ENCODE measurements at places on chromosomes 5 and 9.

GRCh38 chr9:127567730-127568617, 44.1 kb upstream of the STXBP1 start:
- DNase-seq: no peak

DNA sequence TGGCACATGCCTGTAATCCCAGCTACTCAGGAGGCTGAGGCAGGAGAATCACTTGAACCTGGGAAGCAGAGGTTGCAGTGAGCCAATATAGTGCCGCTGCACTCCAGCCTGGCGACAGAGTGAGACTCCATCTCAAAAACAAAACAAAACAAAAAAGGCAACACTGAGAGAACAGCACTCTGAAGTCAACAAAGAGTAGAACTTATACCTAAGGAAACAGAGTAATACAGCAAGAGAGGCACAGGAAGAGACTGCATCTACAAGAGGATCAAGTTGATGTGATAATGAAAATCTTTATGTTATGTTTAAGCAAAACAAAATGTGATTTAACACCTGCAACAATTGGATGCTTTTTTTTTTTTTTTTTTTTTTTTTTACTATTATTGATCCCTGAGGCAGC, 33.1 kb downstream of the FYB1 start:
- DNase-seq: no peak

GRCh38 chr9:110828264-110828663, 159.7 kb downstream of the MUSK start:
- DNase-seq: no peak

GRCh38 chr5:168947212-168947868, 353.6 kb downstream of the SLIT3 start:
- DNase-seq: peak; percentile 53

DNA sequence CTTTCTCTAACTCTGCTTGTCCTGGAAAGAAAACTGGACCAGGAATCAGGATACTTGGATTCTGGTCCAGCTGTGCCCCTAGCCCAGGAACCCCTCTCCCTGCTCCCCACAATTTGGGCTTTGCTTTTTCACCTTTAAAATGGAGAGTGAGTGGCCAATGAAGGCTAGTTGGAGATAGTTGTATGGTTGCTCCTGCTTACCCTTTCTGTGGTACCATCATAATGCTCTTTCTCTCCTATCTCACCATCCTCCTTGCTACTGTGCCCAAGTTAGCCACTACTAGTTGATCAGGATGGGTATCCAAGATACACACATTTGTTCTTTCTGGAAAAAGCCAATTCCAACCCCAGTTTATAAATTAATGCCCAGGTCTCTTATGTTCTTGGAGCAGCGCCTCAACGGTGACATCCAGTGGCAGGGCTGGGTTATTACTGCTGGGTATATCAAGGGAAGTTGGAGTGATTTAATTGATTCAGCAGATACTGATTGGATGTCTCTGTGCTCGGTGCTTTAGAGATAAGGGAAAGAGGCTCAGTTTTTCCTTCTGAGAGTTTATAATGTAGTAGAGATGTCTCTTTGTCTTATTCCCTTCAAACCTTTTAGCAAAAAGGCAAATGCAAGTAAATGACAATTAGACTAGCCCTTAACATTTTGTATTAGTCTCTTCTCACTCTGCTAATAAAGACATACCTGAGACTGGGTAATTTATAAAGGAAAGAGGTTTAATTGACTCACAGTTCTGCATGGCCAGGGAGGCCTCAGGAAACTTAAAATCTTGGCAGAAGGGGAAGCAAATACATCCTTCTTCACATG, 38.5 kb downstream of the FAXDC2 start:
- peak; percentile 18 for DNase-seq

- DNase-seq: no peak
Observed at GRCh38 chr5:115507681-115508080, 36.9 kb downstream of the FEM1C start.

DNA sequence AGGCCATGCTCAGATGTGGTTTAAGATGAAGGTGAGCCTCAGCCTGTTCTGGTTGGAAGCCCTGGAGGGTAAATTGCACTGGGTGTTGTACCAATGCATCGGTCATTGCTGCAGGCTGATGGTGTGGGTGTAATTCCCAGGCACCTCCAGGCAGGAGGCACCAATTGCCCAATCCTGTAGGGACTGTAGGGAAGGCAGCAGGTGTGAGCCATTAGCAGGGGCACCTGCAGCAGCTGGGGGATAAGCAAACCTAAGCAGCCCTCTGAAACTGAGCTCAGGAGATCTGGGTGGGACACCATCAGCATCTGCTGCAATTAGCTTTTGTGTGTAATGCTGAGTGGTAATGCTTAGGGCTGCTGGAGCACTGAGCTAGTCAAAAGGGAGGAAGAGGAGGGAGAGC, 190.1 kb upstream of the TBC1D2 start:
- DNase-seq: no peak

DNA sequence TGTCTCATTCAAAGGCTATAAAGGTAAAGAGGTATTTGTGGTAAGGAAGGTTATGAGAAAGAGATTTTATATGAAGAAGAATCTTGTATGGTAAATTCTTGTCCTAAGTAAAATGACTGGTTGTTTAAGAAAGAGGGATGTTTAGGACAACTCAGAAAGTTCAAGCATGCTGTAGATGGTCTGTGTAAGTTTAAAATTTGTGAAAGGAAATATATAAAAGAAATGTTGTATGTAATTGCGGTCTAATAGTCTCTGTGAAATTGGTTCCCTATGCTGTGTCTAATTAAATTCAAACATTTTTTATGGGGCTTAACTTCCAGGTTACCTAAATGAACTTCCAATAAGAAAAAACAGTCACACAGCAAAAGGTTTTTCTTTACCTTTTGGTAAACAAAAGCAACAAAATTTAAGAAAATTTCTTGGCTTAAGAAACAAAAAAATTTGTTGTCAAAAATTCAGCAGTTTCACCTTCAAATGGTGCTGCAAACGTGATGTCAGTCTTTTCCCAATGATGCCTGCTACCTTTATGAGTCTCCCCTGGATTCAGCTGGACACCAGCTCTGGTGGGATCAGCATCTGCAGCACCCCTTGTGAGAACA, 83.0 kb upstream of the FCN1 start:
- no peak for DNase-seq

DNA sequence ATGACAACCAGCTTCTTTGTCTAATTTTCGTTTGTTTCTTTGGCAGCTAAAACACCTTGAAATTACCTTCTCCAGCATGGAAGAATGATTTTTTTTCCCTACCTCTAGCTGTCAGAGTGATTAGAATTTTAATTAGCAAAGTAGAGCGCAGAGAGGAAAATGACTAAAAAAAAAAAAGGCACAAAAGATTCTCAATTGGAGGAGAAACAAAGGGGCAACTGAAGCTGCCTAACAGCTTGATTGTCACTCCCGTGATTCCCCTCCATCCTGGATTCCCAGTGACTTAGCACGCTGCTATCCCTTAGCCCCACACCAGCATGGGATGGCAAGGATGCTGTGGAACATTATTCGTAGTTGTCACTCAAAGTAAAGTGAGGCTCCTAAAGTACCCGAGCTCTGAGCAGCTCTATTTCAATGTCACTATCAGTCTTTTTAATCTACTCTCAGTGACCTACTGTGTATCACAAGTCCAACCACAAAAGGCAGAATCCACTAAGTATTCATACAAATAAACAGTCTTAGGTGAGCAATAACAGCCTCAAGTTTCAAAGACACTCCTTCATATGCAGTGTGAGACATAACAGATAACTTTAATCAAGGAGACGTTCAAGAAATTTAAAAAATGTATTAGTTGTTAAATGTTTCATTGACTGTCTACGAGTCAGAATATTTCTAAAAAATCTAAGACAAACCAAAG, 710.0 kb upstream of the GRAMD2B start:
- DNase-seq: no peak

GRCh38 chr5:91315701-91316100, 67.4 kb downstream of the ARRDC3 start:
- no peak for DNase-seq

GRCh38 chr5:150159741-150160179, 4.1 kb upstream of the PDGFRB start:
- DNase-seq: no peak

DNA sequence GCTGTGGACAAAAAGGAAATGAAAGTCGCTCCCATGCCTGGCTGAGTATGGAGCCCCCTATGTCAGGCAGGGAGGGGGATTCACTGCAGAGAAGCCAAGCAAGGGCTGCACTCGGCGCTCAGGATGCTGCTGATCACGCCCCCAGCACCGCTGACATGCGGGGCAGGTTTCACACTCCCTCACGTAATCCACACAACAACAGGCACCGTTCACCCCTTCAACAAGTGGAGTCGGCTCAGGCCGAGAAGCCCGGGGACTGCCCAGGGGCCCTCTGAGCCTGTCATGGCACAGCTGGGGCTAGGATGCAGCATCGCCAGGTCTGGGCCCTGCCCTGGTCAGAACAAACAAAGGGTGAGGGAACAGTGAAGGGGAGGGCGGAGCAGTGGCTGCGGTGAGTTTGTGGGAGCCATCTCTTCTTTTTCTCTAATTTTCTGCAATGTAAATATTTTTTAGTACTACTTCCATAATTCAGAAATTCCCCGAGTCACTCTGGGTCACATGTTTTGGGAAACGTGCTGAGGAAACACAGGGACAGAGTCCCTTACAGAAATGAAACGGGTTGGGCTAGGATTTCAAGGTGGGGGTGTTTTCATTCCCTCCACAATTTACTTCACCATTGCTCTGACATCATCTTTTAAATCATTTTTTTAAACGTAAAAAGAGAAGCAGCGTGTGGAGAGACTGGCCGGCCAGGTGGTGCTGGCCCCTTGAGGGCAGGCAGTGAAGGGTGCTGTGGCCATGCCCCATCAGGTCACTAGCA, 49.8 kb downstream of the PRRT1B start:
- DNase-seq: no peak

- no peak for DNase-seq
Observed at GRCh38 chr9:20200991-20201431, 412.2 kb upstream of the SLC24A2 start.

DNA sequence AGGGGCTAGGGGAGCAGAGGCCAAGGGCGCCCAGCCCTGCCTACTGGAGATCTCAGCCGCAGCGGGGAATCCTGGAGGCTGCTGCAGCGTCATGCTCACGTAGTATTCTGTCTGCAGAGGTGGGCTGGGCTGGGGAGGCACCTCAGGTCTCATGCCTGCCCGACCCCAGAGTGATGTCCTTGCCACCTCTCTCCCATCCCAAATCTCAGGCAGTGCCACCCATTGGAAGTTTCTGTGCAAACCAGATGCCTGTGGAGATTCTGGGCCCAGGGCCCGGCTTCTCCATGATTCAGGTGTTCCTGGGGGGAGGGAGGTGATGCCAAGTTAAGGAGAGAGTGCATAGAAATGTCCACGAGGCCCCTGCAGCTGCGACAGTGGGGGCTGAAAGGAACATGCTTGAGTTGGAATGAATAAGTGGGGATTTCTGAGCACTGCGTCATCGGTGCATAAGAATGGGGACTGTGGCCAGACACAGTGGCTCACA, 72.0 kb downstream of the ANKRD33B start:
- DNase-seq: no peak

GRCh38 chr9:130265431-130266235, at the start of gene HMCN2:
Gene HMCN2, plus strand, starts transcription at chr9:130265760. Its CDS starts 119 bp downstream, at chr9:130265879.
- no peak for DNase-seq

GRCh38 chr5:59786334-59786805, 107.2 kb downstream of the PDE4D start:
- DNase-seq: no peak

- DNase-seq: no peak
Observed at GRCh38 chr5:3430691-3431090, 164.9 kb upstream of the IRX1 start.

DNA sequence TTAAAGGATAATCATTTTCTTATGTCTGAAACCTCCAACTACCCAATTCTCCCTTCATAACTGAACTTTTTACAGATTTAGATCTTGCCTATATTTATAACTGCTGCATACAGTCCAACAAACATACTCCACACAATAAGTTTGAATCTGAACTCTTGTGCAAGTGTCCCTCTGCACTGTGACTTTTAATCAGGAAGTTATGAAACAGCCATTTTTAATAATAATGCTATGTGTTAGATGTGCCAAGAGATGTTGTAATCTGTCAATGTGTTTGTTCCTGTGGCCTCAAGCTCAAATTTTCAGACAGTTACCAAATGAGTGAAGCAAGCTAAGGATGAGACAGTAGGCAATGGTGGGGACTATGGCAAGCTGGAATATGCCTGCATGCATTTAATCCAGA, 57.6 kb upstream of the MTAP start:
- DNase-seq: no peak

DNA sequence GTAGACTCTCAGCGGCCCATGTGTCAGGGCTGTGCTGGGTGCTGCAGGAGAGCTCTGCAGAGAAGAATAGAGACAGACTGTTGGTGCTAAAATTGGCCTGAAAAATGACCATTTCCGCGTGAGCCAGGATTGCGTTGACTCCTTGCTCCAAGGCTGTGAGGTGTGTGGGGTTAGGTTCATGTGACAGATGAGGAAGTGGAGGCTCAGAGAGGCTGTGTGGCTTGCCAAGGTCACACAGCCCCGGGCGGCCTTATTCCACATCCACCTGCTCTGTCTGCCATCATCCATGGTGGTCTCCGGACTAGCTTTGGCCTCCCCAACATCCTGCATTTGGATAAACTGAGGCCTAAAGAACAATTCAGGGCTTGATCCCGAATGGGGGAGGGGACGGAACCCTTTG, 15.2 kb downstream of the NEK6 start:
- DNase-seq: no peak

- no peak for DNase-seq
Observed at GRCh38 chr5:150304481-150305081, 1.9 kb upstream of the ARSI start.

GRCh38 chr9:3401221-3401954, 124.4 kb downstream of the RFX3 start:
- DNase-seq: no peak

DNA sequence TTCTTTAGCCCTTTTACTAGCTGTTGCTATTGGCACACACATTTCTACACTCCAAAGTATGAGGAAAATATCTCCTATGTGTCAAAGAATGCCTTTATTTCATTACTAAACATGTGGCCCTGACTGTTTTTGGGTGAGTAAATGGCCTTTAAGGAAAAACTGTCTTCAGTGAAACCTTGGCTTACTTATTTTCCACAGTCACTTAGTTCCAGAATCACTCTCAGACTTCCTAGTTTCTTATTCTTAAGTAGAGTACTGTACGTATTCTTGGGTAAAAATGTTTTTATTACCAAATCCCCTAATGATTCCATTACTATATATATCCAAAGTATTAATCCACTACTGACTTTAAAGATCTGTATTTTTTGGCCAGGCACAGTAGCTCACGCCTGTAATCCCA, 27.5 kb downstream of the ERP44 start:
- no peak for DNase-seq

DNA sequence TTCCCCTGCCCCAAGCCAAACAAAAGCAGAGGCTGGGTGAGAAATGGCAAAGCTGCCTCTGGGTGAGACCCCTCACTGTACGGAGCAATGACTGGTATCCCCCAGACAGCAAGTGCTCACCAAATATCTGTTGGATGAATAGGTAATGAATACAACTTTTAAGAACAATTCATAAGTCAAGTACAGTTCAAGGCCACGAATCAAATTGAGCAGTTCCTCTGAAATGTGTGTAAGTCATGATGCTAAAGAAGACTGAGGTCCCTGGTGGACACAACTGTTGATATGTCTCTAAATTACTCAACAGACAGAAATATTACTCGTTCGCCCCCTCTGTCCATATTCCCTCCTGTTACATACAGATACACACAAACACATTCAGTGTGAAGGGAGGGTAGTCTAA, 160.7 kb downstream of the GLIS3 start:
- no peak for DNase-seq

- DNase-seq: no peak
Observed at GRCh38 chr5:107558823-107559375, 111.8 kb downstream of the EFNA5 start.

All from progenitor cell of endocrine pancreas (in vitro differentiated cells).